ENCODE measurements at places on chromosomes 4 and X.
A peak's percentile ranks its signal among the peaks of the same experiment; 100 is the strongest.

DNA sequence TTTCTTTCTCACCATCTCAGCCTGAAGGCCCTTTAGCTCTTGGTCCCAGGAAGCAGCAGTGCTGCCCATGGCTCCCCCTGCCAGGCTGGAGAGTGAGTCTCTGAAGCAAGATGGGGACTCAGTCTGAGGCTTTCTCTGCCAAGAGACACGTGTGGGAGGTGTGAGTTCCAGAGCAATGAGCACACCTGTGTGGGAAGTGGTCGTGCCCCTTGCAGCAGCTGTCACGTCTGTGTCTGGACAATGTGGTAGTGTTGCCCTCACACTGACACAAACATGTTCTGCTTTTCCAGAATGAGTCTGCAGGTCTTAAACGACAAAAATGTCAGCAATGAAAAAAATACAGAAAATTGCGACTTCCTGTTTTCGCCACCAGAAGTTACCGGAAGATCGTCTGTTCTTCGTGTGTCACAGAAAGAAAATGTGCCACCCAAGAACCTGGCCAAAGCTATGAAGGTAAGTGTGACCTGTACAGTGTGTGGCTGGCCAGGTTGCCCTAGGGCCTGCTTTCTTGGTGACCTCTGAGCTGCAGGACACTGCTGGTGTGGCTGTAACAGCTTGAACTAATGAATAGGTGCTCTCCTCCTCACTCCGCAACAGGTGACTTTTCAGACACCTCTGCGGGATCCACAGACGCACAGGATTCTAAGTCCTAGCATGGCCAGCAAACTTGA lies 1.9 kb downstream of the TACC3 start:
- DNase-seq: peak; percentile 68

- no peak for DNase-seq
These were observed 29.5 kb downstream of the PF4 start for GRCh38 chr4:73952352-73952751.

DNA sequence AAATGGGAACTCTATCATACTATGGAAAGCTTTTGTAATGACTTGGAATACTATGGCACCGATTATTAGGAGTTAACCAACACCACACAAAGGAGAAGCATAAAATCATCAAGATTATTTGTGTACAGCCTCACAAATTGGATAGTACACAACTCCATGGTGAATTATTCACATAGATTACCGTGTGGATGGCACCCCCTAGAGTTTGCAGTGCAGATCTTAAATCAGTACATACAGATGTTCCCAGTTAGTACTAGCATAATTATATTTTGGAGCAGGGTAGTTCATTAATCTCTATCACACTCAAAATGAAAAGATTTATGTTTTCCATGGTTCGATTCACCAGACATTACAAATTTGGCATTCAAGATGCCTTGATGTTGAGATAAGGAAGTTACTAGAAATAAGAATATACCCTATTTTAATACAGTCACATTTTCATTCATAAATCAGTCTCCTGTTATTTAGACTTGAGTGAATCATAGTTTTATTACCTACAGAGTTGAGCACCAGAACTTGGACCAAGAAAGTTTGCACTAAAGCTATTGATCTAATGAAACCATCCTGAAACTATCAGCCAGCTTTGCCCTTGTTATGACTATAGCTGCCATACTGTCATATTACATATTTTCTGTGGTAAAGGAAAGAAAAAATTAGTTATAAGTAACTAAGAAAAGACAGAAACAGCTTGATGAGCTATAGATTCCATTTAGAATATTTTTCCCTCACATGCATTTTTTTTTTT lies 531.8 kb downstream of the GLUD2 start:
- peak; percentile 48 for DNase-seq

DNA sequence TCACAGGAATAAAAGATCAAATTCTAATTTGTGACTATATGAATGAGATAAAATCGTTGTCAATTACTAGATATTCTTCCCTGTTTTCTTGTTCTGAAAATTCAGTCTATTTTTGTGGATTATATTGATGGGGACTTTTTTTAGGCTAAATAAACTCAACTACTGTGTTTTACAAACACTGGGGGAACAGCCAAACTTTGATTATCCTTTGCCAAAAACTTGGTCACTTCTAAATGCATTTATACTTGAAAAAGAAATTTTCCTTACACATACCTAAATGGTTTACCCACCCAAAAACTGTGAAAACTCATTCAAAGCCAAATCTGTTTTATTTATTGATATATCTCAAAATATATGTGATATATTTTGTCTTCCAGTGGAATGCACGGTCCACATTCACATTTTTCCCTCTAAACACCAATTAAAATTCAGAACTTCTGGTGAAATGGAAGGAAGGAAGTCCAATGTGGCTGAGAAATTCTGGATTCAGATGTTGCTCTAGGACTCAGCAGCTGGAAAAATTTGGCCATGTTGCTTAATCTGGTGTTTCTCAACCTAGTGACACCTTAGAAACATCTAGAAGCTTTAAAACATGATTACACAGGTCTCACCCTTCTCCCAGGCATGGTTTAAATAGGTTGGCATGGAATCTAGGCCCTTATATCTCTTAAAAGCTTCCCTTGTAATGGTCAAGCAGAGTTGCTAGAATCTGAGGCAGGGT lies 28.6 kb upstream of the ARHGAP24 start:
- DNase-seq: no peak

GRCh38 chr4:8071766-8072165 lies 86.8 kb downstream of the ABLIM2 start:
- no peak for DNase-seq

DNA sequence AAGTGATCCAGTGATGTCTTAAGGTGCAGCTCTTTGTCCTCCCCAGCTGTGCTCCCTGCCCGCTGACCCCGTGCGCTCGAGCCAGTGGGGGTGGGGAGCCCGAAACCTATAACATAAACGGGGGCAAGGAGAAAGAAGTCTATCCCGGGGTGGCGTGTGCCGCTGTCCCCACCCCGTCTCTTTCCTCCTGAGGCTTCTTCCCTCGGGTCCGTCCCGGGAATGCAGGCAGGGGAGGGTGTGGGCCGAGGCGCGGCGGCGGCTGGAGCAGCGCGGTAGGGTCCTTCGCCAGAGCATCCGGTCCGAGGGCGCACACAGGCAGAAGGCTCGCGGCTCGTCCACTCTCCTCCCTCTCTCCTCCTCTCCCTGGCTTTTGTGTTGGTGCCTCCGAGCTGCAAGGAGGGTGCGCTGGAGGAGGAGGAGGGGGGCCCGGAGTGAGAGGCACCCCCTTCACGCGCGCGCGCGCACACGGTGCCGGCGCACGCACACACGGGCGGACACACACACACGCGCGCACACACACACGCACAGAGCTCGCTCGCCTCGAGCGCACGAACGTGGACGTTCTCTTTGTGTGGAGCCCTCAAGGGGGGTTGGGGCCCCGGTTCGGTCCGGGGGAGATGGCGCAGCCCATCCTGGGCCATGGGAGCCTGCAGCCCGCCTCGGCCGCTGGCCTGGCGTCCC lies at the start of gene RAB33A:
RAB33A (plus strand) TSS at position 517 of the 681 bp plus-strand sequence; CDS start at position 618, 101 bp downstream.
- DNase-seq: no peak

GRCh38 chr4:169649545-169650226 lies 29.3 kb downstream of the CLCN3 start:
- peak; percentile 73 for DNase-seq

GRCh38 chr4:167642250-167642649 lies 408.0 kb upstream of the SPOCK3 start:
- DNase-seq: no peak

Data from hematopoietic multipotent progenitor cell treated with erythropoietin and hydrocortisone succinate and interleukin-3 and kit ligand, for 6 days (in vitro differentiated cells).